ENCODE measurements at places on chromosomes 11 and 22.

- DNase-seq = peak; percentile 28
These were observed 16.4 kb downstream of the DAGLA start for GRCh38 chr11:61696602-61697001.

GRCh38 chr11:60866911-60867870 is at the start of gene ZP1:
ZP1 (plus strand) TSS chr11:60867542; CDS start chr11:60867562, 20 bp downstream.
- DNase-seq = no peak

- DNase-seq = peak; percentile 59
These were observed at the start of gene CHST1 for GRCh38 chr11:45665206-45665932. CHST1 (minus strand) TSS chr11:45665622; CDS start chr11:45650923, 14,699 bp downstream.

DNA sequence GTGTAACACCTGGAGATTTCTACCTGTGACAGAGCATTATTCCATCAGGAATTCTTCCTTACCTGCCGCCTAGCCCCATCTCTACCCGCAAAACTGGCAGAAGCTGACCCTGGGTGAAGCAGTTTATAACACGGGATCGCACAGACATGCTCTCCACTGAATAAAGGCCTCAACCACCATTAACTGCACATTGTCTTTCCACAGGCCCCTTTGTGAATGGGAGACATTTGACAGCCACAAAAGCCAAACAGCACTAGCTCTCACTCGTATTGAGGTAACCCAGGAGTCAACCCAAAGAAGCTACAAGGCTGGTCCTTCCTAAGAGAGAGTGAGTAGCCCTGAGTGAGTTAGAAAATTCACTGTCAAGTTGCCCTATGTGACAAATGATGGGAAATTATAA is 135.6 kb downstream of the RCN1 start:
- DNase-seq = no peak

GRCh38 chr11:104159356-104159755 is 4.6 kb downstream of the PDGFD start:
- no peak for DNase-seq

DNA sequence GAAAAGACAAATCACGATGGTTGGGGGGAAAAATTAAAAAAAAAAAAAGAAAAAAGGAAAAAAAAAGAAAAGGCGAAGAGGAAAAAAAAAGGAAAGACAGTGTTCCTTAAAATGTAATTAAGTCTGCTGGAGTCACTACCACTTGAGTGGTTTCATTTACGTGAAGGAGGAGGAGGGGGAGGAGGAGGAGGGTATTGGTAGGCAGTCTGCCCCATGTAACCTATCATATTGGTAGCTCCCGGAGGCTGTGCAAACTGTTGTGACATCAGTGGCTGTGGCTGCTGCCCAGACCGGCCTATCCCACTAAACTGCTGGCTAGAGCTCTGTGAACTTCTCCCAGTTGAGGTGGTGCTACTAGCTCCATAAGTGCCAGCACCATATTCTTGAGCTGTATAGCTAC is 17.9 kb downstream of the KDELR3 start:
- no peak for DNase-seq

DNA sequence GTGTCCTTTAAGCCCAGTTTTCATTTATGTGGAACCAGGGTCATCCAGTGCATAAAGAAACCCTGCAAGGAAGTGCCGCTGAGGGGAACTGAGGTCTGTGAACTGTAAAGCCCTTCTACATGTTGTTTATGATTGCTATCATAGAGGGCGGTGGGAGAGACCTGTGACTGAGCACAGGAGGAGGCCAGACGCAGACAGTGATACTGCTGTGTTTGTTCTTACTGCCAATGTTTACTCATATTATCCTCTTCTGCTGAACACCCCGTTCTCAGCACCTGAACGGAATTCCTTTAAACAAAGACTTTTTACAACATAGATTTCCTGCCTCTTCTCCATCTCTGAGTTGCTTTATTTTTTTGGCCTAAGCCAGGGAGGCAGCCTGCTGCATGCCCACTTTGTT is 967 bp upstream of the GALNT18 start:
- DNase-seq = no peak

Data from hematopoietic multipotent progenitor cell treated with erythropoietin and hydrocortisone succinate and interleukin-3 and kit ligand, for 4 days (in vitro differentiated cells).